ENCODE measurements at places on chromosomes 2 and 18.

GRCh38 chr2:209663139-209663538 lies 108.5 kb upstream of the UNC80 start:
- DNase-seq: no peak

- no peak for DNase-seq
Measured at GRCh38 chr2:109545828-109546713, 67.7 kb downstream of the SEPTIN10 start.

DNA sequence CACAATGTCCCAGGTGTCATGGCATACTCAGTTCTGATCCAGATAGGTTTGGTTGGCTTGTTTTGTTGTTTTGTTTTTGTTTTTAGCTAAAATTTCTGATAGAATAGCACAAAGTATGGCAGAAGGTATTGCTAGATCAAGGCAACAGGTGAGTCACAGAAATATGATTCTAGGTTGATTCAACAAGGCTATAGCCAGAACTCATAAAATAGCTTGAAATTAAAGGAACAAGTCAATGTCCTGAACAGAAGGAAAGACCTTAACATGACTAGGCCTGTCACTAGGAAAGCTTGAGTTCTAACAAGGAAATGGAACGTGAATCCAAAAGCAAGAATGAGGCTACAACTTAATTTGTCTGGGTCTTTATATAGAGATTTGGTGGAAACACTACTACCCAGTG lies 157.1 kb downstream of the GALNT3 start:
- no peak for DNase-seq

DNA sequence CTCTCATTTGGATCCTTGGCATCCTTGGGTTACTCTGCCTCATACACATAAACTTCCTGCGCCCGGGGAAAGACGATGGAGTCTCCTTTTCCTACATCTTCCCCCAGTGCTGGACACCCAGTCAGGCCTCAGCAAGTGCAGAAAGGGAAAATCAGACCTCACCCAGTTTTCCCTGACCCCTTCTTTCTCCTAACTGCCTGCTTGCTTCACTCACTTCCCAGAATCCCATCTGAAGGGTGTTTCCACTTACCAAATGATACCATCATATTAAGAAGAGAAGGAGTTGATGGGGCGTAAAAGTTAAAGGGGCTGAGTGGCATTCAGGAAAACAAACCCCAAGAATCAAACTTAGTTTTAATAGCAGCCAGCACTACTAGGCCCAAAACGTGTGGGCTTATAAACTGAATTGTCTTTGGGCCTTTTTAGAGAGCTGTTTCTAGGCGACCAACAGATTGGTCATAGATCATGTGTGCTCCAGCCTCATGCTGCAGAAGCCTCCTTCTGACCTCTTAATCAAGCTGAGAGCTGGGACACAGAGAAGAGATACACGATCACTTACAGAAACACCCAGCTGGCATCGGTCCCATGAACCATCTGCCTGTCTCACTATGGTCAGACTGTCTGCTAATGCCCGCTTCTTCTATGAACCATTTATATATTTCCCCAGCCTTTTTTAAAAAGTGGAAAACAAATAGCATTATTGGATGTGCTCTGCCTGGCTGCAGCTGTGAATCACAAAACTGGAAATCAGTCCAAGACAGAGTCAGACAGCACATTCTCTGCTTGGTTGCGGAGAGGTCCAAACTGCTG lies 165.7 kb upstream of the SLC14A2 start:
- DNase-seq: no peak

DNA sequence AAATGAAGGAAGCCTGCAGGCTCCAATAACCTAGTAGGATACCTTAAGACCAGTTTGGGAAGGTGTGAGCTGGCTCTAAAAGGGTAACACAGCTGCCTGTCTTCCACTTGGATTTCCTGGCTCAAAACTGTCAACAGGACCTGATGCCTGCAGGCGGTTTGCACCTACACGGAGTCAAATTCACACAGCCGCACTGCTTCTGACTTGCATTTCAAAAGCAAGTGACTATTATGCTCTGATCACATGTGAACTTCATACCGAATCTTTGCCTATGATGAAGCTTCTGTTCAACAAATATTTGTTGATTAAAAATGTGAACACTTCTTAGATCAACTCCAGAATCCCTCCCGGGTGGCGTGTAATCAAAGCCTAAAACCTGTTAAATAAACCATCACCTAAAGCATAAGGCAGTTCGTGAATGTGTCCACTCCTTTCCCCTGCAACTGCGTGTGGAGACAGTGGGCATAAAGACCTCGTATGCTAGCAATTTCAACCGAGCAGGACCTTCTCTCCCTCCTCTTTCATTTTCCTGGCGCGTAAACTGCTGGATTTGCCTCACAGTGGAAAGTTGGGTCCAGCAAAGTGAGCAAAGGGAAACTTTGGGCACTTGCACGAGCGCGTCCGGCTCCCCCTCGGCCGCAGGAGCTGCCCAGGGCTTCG lies 784 bp downstream of the CRACDL start:
- DNase-seq: no peak

GRCh38 chr18:23852236-23853045 lies 162.1 kb upstream of the TTC39C start:
- no peak for DNase-seq

DNA sequence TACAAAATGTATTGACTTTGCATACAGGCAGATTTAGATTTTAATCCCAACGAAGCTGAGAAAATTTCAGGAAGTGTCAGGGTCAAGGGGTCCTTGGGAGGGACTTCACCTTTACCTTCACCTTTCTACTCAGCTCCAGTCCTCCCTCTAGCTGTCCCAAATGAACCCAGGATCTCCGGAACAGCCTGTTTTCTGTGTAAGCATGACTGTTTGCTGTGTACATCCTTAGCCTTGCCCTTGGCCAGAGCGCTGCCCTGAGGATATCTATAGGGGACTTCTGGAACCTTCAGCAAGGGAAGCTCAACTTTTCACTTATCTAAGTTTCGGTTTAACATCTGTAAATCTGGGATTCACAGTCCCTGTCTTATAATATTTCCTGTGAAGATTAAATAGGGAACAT lies 246.8 kb upstream of the ST6GAL2 start:
- DNase-seq: no peak

GRCh38 chr2:30883822-30884221 lies 76.6 kb upstream of the CAPN13 start:
- no peak for DNase-seq

- no peak for DNase-seq
Measured at GRCh38 chr2:201746551-201746950, 34.2 kb downstream of the ALS2 start.

GRCh38 chr2:95526360-95527341 lies 42.1 kb upstream of the TRIM43B start:
- no peak for DNase-seq

DNA sequence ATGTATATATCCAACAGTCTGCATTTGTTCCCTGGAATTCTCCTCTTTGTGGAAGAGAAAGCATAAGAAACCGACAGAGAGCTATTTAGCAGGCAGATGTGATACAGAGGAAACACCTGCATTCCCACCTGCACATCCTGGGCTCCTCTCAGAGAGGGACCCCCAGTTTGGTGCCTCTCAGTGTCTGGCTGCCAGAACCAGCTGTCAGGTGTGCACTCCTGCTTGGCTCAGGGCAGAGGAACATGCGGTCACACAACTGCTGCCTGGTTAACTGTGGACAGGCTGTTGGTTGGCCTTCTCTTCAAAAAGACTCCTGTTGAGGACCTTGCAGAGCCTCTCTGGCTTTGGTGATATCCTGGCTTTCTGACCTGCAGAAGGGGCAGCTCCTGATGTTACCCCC lies 54.6 kb downstream of the ITGB6 start:
- no peak for DNase-seq

GRCh38 chr2:151302404-151302803 lies 12.9 kb upstream of the NMI start:
- no peak for DNase-seq

DNA sequence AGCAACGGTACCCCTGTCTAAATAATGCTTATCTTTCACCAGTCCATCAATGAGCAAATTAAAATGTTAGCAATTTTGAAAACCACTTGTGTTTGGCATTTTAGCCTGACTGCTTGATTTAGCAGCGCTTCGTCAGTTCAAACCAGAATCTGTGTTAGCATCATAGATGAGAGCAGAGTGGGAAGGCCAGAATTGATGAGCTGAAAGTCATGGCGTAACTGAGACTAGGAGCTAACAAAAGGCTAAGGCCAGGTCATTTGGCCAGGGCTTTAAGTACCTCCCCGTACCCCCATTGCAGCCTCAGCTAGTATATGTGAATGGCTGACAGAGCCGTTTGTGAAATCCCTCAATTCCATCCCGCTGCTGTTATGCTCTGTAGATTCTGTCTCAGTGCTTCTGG lies 16.0 kb downstream of the APCDD1 start:
- no peak for DNase-seq

GRCh38 chr2:232207174-232207573 lies 171.4 kb upstream of the ALPP start:
- no peak for DNase-seq

- DNase-seq: no peak
Measured at GRCh38 chr2:226583715-226584114, 215.9 kb downstream of the IRS1 start.

GRCh38 chr2:95374029-95374428 lies 28.5 kb upstream of the FAHD2A start:
- DNase-seq: no peak

DNA sequence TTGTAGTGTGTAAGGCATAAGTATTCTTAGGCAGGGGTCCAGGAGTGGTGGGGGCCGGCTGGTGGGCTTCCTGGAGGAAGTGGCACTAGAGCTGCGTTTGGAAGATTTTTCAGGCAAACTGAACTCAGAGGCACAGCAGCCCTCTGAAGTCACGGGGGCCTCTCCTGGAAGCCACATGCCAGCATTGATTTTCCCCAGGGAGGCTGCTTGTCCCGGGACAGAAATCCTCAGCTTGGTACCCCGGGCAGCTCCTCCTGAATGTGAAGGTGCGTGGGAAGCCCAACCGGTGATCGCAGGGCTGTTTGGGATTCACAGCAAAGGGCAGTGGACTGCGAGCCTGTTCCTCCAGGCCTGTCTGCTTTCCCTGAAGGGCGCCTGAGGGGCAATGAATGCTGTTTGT lies 1.6 kb upstream of the PDIA6 start:
- DNase-seq: no peak

GRCh38 chr2:6647046-6647445 lies 218.7 kb downstream of the CMPK2 start:
- DNase-seq: no peak

DNA sequence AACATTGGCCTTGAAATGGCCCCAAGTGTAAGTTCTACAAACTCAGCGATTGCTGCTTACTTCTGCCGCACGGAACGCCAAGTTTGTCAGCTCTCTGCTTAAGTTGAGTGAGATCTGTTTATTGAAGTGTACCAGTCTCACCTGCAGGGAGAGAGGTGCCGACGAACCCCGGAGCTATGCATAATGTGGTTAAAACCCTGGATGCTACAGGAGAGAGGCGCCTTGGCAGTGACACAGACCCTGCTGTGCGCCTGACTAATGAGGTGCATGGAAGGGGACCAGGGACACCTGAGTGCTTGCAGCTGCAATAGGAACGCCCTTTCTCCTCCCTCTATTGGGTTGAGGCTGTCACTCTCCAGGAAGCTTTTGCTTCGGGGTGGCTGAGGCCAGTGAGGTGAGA lies 979 bp downstream of the SLC9A2 start:
- DNase-seq: peak; percentile 54

DNA sequence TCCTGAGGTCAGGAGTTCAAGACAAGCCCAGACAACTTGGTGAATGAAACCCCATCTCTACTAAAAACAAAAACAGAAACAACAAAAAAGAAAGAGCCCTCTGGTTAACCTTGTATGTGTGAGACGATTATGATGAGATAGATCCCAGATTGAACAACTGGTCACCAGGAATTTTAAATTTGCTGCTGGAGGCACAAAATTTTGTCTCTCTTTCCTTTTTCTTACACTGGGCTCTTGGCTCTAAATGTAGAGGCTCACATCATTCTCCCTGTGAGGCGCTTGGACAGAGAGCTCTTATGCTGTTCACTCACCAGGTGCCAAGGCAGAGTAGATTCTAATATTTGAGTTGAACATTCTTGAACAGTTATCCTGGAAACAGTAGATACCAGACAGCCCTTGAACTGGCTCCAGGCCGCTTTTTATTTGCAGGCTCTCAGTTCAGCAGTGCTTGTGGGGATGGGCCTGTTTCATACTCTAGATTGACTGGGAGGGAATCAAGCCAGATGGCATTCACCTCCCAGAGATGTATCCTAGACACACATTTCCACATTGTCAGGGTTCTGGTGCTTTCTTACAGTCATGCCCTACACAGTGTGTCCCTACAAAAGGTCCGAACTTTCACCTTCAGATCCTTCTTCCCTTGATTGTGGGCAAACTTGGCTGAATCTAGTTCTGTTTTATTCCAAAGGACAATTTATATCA lies 1159.6 kb downstream of the RPIA start:
- no peak for DNase-seq

- no peak for DNase-seq
Measured at GRCh38 chr18:50620319-50620718, 60.4 kb downstream of the MAPK4 start.

DNA sequence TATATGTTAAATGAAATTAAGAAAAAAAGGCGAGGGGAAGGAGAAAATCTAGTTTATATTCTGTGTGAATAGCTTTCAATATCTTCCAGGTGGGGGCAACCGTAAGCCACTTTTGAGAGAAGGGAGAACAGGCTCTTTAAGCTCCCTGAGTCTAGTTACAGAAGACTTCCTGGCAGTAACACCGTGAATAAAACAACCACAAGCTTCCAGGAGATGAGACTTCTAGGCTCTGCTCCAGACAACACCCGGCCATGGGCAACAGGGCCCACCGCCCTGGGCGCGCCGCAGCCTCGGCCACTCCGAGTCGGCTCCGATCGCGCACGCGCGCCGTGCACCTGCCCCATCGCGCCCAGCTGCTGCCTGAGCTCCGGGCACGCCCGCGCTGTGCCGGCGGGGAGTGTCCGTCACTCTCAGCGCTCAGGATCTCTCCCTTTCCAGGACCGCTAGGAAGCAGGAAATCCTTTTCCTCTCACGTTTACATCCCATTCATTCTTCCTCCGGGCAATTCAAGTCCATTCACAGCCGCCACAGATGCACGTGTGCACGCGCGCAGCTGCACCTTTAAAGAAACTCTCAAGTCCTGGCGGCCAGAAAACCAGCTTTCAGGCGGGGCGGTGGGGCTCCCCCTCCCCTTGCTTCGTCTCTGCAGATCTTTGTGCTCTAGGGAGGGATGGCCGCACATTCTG lies 19.4 kb upstream of the PAX3 start:
- peak; percentile 83 for DNase-seq

DNA sequence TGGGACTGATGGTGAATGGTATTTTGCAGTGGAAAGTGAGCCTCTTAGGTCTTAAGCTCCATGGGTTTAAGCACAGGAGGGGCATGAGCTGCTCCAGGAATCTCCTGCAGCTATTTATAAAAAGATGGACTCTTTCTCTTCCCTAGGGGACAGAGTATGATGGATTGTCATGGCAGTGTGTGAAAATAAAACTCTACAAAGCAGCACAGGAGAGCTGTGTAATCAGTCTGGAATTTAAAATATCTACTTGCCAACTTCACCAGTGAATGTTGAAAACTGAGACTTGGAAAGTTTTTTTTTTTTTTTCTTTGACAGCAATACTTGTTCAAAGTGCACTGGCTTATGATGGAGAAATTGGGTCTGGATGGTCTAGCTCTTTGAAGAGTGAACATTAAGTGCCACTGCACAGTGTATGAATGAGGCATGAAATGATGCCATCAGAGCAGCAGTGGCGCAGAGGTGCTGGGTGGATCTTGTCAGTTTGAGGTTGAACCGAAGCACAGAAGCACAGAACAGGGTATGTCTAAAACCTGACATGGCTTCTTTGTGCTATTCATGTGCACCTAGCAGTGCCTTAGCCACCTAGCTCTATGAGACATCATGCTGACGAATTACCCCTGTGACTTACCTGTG lies 245.4 kb downstream of the PTPRM start:
- no peak for DNase-seq
